ENCODE measurements at places on chromosomes 2 and 18.
A peak's percentile ranks its signal among the peaks of the same experiment; 100 is the strongest.

- no peak for DNase-seq
Observed at GRCh38 chr2:176378323-176378722, 109.1 kb downstream of the MTX2 start.

DNA sequence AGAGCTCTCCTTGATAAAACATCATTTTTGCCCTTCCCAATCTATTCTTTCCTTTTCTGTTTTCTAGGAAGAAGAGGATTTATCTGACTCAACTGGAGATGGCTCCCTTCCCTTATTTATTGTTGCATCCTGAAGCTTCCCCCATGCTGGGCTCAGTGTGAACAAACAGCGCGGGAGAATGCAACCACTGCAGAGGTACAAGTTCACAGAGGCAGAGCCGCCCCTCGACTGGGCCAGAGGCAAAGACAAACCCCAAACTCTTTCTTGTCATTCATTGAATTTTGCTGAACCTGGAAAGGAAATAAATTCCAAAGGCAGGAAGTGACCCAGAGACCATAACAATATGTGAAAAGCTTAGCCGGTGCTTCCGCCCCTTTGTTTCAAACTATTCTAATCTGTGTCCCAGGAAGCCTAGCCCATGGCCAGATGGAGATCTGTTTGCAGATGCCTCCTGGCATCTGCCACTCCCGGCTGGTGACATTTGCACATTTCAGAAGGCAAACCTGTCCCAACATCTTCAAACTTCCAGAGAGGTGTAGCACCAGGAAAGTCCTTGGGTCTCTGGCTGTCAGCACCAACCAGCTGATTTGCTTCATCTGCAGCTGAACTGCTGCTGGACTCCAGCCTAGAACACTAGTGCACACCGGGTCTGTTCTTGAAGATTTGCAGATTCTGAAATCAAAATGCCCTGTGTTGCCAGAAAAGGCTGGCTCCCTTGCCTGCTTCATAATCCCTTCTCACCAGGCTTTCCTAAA is 79.4 kb upstream of the MAP4K3 start:
- DNase-seq = no peak

DNA sequence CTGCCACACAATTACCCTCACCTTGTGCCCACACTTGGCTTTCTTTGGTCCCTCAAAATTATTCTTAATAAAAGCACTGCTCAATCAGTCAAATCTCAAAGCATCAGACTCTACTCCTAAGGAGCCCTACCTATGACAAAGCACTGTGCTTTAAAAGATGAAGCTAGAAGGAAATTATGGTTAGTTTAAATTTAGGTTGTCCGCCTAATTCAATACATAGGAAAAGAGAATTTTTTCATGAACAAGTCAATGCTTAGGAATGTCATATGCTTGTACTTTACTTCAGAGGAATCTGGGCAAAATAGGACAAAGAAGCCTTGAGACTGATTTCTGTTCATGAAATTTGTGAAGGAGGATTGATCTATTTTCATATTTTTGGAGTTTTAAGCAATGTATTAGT is 726.4 kb upstream of the CDH2 start:
- no peak for DNase-seq

GRCh38 chr2:109379507-109379906 is 234.3 kb downstream of the SEPTIN10 start:
- DNase-seq = no peak

- no peak for DNase-seq
Observed at GRCh38 chr18:42039396-42039795, 84.4 kb downstream of the PIK3C3 start.

- no peak for DNase-seq
Observed at GRCh38 chr18:51171625-51172259, 25.7 kb downstream of the MEX3C start.

DNA sequence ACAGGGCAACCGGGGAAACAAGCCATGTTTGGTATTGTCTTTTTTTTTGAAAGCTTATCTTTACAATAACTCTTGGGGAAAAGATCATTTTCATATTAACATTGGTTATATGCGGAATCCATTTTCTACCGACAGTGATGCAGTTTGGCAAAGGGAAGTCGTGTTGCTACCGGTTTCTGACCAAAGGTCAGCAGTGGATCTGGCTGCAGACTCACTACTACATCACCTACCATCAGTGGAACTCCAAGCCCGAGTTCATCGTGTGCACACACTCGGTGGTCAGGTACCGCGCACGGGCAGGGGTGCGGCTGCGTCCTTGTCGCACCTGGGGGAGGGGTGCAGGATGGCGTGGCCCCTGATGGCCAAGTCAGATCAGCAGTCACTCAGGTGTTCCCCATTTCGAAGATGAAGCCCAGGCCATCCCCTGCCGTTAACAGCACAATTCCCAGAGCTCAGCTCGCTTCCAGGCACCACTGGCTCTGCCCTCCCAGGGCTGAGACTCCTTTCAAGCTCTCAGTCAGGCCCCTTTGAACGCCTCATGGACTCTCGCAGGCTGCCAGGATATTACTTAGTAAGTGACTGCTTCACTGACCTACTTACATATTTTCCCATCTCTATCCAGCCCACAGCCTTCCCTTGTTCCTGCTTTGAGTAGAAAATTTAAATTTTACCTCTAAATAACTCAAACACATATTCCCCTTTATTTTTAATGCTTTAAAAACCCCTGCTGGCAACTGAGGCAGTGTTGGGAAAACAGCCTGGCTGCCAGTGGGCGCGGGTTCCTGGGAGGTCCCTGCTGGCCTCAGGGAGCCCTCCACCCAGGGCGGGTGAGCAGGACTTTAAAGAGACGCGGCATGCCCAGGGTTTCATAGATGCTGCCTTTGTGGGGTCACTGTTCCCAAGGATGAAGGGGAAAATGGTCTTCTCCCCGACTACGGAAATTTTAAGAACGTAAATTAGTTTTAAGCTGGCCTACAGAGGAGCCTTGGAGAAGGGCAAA is 33.6 kb upstream of the RPL31 start:
- DNase-seq = no peak

GRCh38 chr2:160889439-160890170 is 270.6 kb upstream of the TANK start:
- DNase-seq = no peak

DNA sequence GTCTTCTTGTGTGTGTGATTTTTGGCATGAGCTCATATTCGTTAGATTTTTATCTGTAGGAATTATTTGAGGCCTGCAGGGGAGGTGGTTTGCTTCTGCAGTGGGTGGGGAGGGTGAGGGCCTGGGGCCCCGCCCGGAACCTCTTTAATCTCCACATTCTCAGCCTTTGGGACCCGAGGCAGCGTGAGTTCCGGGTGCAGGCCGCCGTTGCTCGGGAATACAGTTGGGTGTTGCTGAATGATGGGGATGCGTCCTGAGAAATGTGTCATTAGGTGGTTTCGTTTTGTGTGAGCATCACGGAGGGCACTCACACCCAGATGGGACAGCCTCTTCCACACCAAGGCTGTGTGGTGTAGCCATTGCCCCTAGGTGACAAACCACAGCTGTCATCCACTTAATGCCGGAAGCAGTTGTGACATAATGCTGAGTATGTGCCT is 13.7 kb upstream of the GAL3ST2 start:
- DNase-seq = peak; percentile 84

DNA sequence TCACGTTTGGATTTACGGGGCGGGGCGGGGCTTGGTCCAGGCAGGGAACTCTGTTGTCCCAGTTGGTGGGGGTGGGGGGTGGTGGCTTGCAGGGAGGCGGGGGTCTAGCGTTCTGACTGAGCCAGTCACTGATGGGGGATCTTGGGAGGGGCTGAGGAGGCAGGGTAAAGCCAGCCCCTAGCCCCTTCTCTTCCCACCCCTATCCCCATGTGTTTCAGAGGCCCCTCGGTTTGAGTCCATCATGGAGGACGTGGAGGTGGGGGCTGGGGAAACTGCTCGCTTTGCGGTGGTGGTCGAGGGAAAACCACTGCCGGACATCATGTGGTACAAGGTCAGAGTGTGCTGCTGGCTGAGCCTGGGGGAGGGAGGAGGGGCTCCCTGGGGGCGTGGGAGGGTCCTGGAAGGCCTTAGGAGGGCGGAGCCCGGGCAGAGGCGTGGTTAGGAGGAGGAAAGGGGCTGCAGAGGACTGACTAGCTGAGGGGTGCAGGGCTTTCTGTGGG is 22.0 kb upstream of the GMPPA start:
- no peak for DNase-seq

GRCh38 chr18:73839441-73839840 is 308.2 kb downstream of the FBXO15 start:
- no peak for DNase-seq

DNA sequence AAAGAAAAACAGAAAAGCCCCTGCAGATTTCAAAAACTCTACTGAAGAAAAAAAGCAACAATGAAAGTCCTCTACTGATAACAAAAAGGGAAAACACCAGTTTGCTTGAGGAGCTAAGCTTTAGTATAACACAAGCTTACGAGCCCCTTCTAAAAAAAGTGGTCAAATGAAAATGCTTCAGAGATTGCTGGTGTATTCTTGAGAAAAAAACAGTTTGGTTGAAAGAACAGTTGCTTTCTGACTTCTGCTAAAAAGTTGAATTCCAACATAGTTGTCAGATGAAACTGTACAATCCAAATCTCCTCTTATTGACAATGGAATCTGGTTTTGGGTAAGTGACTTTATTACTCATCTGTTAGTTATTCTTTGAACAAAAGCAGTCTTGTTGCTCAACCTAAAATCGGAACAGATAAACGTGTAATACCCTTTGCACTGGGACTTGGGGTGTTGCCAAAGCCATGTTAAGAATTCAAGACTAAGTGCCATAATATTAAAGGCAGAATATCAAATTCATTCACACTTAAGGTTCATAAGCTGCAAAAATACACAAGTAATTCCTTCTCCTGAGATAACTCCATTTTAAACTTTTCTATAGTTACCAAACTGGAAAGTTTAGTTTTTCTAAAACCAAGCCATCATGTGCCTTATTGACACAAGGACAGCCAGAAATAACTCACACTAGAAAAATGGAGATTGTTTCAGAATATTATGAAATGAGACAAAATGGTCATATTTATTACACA is 45.3 kb upstream of the SPAG16 start:
- DNase-seq = no peak

DNA sequence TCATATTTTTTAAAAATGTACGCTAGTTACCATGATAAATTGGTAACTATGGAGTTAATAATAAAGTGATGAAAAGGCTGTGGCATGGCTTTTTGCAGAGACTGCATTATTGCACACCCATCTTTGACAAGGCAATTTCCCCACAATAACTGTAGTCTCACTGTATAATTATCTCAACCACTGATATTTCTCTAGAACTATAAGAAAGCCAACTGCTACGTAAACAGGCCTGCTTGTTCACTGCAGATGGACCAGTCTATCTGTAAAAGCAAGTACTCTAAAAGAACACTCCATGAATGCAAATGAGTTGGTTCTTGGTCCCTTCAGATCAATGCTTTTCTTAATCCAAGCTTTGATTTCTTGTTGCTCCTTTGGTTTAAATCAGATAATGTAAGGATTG is 218.7 kb downstream of the RBM43 start:
- no peak for DNase-seq

- no peak for DNase-seq
Observed at GRCh38 chr18:24272229-24272525, 125.4 kb downstream of the OSBPL1A start.

DNA sequence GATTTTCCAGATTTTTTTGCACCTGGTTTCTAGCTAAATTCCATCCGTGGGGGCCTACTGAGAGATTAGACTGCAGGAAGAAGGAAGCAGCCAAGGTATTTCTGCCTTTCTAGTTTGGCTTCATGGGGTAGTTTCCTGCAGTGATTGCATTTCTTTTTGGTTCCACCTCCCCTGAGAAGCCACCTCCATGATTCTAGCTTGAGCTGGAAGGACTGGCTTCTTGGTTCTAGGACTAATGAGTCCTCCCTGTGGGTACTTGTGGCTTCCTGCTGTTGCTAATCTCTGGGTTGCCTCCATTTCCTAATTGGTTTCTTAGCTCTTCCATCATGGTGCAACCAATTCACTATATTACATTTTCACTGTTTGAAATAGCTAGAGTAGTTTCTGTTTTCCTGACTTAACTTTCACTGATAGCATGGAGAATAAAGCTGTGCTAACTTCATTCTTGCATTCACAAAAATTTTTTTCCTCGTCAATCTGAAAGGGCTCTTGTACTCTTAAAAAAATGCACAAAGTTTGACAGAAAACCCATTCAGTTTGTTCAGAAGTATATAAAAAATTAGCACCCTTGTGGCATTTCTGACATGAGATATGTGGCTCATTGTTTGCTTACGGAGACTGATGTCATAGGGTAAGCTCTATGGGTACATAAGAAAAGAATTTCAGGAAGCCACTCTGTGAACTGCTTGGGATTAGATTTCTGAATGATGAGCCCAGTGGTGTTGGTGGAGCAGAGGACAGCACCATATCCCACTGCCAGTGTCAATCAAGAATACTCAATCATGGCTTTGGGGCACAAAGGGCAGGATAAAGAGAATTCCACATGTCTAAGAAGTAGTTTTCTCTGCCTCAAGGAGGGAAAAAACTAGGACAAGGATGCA is 242.8 kb upstream of the RBMS1 start:
- no peak for DNase-seq

GRCh38 chr2:240030379-240031094 is at the start of gene OR6B2:
Gene OR6B2, minus strand, starts transcription at chr2:240030429. Its CDS starts 0 bp downstream, at chr2:240030429.
- no peak for DNase-seq
